ENCODE measurements at places on chromosomes 3 and 15. TPM values are rescaled to one million over a fixed set of nuclear protein-coding genes. Genes with fewer than 3 reads are reported as not detected.

BSN gene
- 23.5 TPM for total RNA-seq

MITF gene
- 2.5 TPM for total RNA-seq

ACKR4 gene
- total RNA-seq = not detected

PRSS50 gene
- 0.31 TPM for total RNA-seq

CTXN2 gene
- total RNA-seq = 0.63 TPM

ZNF592 gene
- total RNA-seq = 14.4 TPM

SNURF gene
- total RNA-seq = 95.5 TPM

RAB5A gene
- total RNA-seq = 96.7 TPM

HDGFL3 gene
- 122 TPM for total RNA-seq

ZKSCAN7 gene
- total RNA-seq = 47.3 TPM

RETNLB gene
- total RNA-seq = not detected

GUCA1C gene
- not detected for total RNA-seq

FGF7 gene
- total RNA-seq = 0.94 TPM

DUOXA2 gene
- not detected for total RNA-seq

CHAC1 gene
- 4.4 TPM for total RNA-seq

PSTPIP1 gene
- not detected for total RNA-seq

All from parietal lobe (tissue), 2 donors.